ENCODE measurements at places on chromosomes 5 and 9. TPM values are rescaled to one million over a fixed set of nuclear protein-coding genes. Genes with fewer than 3 reads are reported as not detected.

PCDHGA9 gene
- polyA plus RNA-seq, result 0.90 TPM

FBN2 gene
- 0.76 TPM for polyA plus RNA-seq

ASTN2 gene
- polyA plus RNA-seq, result 1.4 TPM

INSL6 gene
- not detected for polyA plus RNA-seq

SV2C gene
- 0.01 TPM for polyA plus RNA-seq

HNRNPAB gene
- polyA plus RNA-seq, result 121 TPM

CD74 gene
- 1,429 TPM for polyA plus RNA-seq

ACOT12 gene
- polyA plus RNA-seq, result not detected

GRCh38 chr5:166349046-166349445 is 1942.4 kb upstream of the WWC1 start:
- H3K36me3 ChIP-seq, result no peaks in the 10 kb centered on the region
- no peak overlapping the region for H3K4me3 ChIP-seq
- H3K27ac ChIP-seq, result no peak overlapping the region
- H3K4me1 ChIP-seq, result no peaks in the 10 kb centered on the region
- no peaks in the 10 kb centered on the region for H3K27me3 ChIP-seq
- peak; percentile 54 for DNase-seq

DNA sequence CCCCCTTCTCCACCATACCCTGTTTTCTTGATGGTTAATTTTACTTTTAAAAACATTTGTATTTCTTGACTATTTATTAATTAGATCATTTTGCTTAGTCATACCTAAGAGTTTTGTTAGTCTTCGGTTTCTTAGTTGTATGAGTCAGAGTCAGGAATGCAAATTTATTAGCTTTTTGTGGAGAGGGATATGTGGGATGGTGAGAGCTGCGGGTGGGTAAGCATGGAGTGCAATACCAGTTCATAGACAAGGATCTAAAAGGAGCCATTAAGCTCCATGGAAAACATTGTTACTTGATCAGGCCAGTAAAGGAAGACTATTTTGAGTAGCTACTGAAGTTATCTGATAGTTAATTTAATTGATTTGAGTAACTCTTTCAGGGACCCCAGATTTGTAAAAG is 77.5 kb downstream of the ZSWIM6 start:
- no peaks in the 10 kb centered on the region for H3K36me3 ChIP-seq
- peaks cover 18% of the 10 kb centered on the region for H3K4me1 ChIP-seq
- no peak overlapping the region for H3K4me3 ChIP-seq
- H3K27me3 ChIP-seq, result no peaks in the 10 kb centered on the region
- DNase-seq, result no peak

DNA sequence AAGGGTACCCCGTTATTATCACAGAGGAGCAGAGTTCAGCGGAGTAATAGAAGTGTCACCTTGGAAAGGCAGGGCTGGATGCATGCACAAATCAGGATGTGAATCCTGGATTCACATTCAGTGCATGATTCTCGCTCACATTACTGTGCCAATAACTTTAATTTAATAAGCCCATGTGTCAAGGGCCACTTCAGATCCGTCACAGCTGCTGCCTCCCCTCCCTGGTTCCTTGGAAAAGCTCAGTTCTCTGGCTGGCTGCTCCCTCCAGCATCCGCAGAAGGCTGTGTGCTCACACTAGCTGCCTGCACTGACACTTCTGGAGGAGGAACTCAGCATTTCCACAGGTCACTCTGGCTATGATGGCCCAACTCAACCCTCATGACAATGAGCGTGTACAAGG is 256.8 kb upstream of the ADAMTS16 start:
- H3K27me3 ChIP-seq, result no peaks in the 10 kb centered on the region
- no peaks in the 10 kb centered on the region for H3K4me1 ChIP-seq
- no peaks in the 10 kb centered on the region for H3K36me3 ChIP-seq
- no peak overlapping the region for H3K4me3 ChIP-seq

- no peaks in the 10 kb centered on the region for H3K27me3 ChIP-seq
- H3K36me3 ChIP-seq, result no peaks in the 10 kb centered on the region
- H3K27ac ChIP-seq, result no peak overlapping the region
- peaks cover 3% of the 10 kb centered on the region for H3K4me1 ChIP-seq
- no peak overlapping the region for H3K4me3 ChIP-seq
- DNase-seq, result no peak
Observed at GRCh38 chr5:170596482-170597044, 92.7 kb downstream of the KCNIP1 start.

GRCh38 chr9:1292384-1292783 is 242.2 kb downstream of the DMRT2 start:
- H3K36me3 ChIP-seq, result no peaks in the 10 kb centered on the region
- H3K27me3 ChIP-seq, result no peaks in the 10 kb centered on the region
- no peak overlapping the region for H3K27ac ChIP-seq
- no peak overlapping the region for H3K4me3 ChIP-seq

- H3K27ac ChIP-seq, result no peak overlapping the region
- H3K36me3 ChIP-seq, result no peaks in the 10 kb centered on the region
- DNase-seq, result no peak
- H3K4me3 ChIP-seq, result no peak overlapping the region
Observed at GRCh38 chr5:169534311-169534880, 49.2 kb upstream of the SPDL1 start.

GRCh38 chr5:54670281-54670680 is 152.7 kb downstream of the SNX18 start:
- peaks cover 6% of the 10 kb centered on the region for H3K4me1 ChIP-seq
- no peak overlapping the region for H3K27ac ChIP-seq
- no peak overlapping the region for H3K4me3 ChIP-seq
- DNase-seq, result no peak

DNA sequence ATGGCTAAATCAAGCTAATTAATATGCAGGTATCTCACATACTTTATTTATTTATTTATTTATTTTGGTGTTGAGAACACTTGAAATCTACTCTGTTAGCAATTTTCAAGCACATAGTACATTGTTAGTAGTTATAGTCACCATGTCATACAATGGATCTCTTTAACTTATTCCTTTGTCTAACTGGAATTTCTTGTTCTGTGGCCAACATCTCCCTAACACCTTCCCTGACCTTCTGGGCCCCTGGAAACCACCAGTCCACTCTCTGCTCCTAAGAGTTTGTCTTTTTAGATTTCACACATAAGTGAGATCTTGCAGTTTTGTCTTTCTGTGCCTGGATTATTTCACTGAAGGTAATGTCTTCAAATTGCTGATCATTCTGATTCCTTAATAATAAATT is 229.1 kb downstream of the SEMA5A start:
- H3K27ac ChIP-seq, result no peak overlapping the region
- no peaks in the 10 kb centered on the region for H3K27me3 ChIP-seq
- no peaks in the 10 kb centered on the region for H3K36me3 ChIP-seq
- DNase-seq, result peak; percentile 11
- H3K4me1 ChIP-seq, result no peaks in the 10 kb centered on the region

GRCh38 chr5:87413343-87413645 is 564 bp upstream of the CCNH start:
- peak overlapping the region; percentile 24 for H3K4me3 ChIP-seq
- peaks cover 9% of the 10 kb centered on the region for H3K4me1 ChIP-seq
- H3K27ac ChIP-seq, result peak overlapping the region; percentile 72
- H3K36me3 ChIP-seq, result peaks cover 19% of the 10 kb centered on the region

DNA sequence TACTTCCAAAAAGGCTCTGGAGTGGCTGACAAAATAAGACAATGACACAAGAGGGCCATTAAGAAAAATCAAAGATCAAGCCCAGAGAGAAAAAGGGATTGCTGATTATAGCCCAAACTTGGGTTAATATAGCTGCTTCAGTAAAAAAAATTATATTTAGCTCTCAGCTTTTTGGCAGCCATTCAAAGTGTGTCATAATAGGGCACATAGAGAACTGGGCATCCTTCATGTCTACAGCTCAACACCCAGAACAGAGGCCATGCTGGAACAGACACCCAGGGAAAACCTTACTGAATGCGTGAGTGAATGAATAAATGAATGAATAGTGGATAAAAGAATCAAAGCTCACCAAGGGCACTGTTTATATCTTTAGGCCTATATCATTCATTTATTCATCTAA is 110.1 kb downstream of the SLIT3 start:
- peak; percentile 78 for DNase-seq
- no peak overlapping the region for H3K4me3 ChIP-seq
- H3K36me3 ChIP-seq, result no peaks in the 10 kb centered on the region

DNA sequence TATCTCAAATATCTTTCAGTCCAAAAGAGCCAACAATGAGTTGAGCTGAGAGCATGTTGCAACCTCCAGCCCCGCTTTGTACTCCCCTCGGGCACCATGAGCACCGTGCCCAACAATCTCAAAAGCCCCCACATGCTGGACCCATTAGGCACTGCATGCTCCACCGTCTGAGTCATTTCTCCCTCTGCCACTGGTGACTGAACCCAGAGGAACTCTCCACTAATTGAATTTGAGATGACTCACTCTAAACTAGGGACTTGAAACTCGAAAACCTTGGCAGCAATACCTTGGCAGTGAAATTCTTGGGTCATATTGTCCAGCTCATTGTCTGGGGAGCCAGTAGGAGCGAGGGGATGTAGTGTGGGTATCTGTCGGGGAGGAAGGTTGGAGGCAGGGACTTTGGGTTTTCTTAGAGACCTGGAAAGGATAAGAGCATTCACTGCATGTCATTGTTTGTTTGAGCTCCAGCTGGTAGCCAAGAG is 49.9 kb upstream of the SLIT3 start:
- no peak overlapping the region for H3K27ac ChIP-seq
- H3K4me1 ChIP-seq, result no peaks in the 10 kb centered on the region
- DNase-seq, result no peak
- H3K4me3 ChIP-seq, result no peak overlapping the region

- H3K27ac ChIP-seq, result no peak overlapping the region
- no peak for DNase-seq
- H3K4me1 ChIP-seq, result no peaks in the 10 kb centered on the region
- H3K4me3 ChIP-seq, result no peak overlapping the region
- no peaks in the 10 kb centered on the region for H3K36me3 ChIP-seq
- H3K27me3 ChIP-seq, result peaks cover 3% of the 10 kb centered on the region
Observed at GRCh38 chr5:170353961-170354360, 35.2 kb downstream of the KCNMB1 start.

- DNase-seq, result no peak
- no peaks in the 10 kb centered on the region for H3K27me3 ChIP-seq
- no peaks in the 10 kb centered on the region for H3K36me3 ChIP-seq
- H3K4me3 ChIP-seq, result peak overlapping the region; percentile 96
Observed at GRCh38 chr5:146447734-146448380, 724 bp downstream of the TCERG1 start.

- no peaks in the 10 kb centered on the region for H3K27me3 ChIP-seq
- peaks cover 11% of the 10 kb centered on the region for H3K36me3 ChIP-seq
- no peaks in the 10 kb centered on the region for H3K4me1 ChIP-seq
Observed at GRCh38 chr9:81633952-81634854, 55.1 kb downstream of the TLE1 start.

DNA sequence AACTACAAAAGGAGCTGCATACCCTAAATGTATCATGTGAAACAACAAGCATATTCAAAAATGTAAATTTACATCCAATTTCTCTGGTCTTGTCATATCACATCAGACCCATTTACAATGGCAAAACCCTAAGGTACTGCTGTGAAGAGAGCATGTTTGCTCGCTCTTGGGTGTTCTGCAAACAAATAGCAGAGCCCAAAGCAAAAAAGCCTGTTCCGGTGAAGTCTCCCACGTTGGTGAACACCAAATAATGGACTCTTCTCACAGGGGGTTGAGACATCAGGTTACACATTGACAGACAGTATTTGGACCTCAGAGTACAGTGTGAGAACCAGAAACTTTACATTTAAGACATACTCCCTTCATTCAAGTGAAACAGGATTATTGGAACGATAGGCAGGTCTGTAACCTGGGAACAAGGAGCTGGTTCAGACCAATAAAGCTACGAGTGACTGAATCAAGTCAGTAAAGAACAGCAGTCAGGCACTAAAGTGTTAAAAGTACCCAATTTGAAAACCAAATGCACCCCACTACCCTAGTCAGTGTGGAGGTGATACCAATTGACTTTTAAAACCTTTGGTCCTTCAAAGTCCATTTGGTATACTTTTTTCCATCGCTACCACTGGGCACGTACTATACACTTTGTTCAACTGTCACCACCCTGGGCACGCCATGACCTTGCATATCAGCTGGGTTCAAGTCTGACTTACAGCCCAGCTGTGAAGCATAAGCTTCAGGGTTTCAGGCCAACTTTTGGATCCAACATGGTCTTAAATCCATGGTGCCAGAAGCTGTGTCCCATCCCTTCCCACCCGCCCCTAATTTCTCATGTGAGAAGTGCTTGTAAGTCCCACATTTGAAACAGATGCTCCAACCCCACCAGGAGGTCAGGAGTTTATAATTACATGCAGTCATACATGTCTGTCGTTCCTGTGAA is 36.4 kb downstream of the ETF1 start:
- H3K36me3 ChIP-seq, result peaks cover 21% of the 10 kb centered on the region
- no peak overlapping the region for H3K27ac ChIP-seq
- H3K27me3 ChIP-seq, result no peaks in the 10 kb centered on the region
- DNase-seq, result peak; percentile 51
- H3K4me1 ChIP-seq, result peaks cover 2% of the 10 kb centered on the region

DNA sequence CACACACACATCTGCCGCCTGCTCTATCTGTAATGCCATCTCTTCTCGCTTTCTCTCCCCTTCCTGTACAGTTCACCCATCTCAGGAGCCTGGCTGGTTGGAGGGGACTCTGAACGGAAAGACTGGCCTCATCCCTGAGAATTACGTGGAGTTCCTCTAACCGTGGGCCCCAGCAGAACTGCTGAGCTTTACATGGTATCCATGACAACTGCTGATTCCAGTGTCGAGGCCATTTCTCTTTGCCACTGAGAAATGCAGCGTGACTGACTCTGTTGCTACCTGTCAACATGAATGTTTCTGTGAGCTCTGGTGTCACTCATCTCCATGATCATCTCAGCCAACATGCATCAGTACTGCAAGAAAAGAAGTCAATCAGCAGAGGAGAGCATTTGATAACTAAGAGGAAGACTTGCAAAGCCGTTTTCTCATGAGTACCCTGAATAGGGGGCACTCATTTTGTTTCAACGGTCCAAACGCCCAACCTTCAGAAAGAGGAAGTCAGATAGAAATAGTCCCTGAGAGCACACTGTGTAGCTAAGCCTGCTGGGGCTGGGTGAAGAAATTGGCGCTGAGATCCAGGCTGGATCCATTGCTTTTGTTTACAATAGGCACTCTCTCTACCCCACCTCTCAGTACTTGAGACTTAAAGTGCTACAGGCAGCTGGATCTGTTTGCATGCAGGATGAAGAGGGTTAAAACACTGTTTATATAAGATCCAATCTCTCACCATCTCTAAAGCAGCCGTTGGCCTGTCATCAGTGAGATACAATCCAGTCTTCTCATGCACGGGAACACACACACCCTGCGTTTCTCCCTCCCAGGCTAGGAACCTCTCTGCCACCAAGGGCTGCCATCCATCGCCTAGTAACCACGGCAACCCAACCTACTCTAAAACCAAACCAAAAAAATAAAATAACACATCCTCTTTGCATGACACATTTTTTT is 180.9 kb downstream of the NR3C1 start:
- DNase-seq, result peak; percentile 91
- no peak overlapping the region for H3K27ac ChIP-seq
- no peak overlapping the region for H3K4me3 ChIP-seq
- peaks cover 30% of the 10 kb centered on the region for H3K4me1 ChIP-seq
- peaks cover 17% of the 10 kb centered on the region for H3K36me3 ChIP-seq

DNA sequence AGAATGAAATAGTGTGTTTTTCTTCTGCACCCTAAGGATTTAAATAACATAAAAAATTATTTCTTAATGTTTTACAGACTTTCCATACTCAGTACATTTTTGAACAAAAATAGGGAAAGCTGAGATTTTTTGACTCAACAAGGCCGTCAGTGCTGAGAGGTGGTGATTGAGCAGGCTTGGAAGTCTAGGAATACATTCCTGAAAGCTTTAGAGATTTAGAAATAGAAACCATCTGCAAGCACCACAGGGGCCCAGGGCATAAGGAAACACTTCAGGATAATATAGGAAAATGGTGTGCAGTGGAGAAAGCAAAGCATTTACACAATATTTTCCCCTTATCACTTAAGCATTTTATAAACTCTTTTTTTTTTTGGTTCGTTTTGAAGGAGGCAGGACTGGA is 5.2 kb downstream of the BASP1 start:
- no peaks in the 10 kb centered on the region for H3K27me3 ChIP-seq
- peak; percentile 28 for DNase-seq
- H3K4me3 ChIP-seq, result no peak overlapping the region
- no peaks in the 10 kb centered on the region for H3K36me3 ChIP-seq
- H3K27ac ChIP-seq, result no peak overlapping the region
